Esophagus squamous epithelium (tissue), 5 donors: ENCODE measurements at places on chromosomes 7 and 10.

GRCh38 chr7:16603633-16604032 lies 41.9 kb downstream of the ANKMY2 start:
- no peak for DNase-seq

GRCh38 chr7:117176206-117176605 lies 146.7 kb downstream of the WNT2 start:
- no peak for DNase-seq

GRCh38 chr10:1411956-1412355 lies 325.4 kb downstream of the ADARB2 start:
- no peak for DNase-seq

- DNase-seq: no peak
Measured at GRCh38 chr7:155800741-155801267, 11.5 kb downstream of the SHH start.

DNA sequence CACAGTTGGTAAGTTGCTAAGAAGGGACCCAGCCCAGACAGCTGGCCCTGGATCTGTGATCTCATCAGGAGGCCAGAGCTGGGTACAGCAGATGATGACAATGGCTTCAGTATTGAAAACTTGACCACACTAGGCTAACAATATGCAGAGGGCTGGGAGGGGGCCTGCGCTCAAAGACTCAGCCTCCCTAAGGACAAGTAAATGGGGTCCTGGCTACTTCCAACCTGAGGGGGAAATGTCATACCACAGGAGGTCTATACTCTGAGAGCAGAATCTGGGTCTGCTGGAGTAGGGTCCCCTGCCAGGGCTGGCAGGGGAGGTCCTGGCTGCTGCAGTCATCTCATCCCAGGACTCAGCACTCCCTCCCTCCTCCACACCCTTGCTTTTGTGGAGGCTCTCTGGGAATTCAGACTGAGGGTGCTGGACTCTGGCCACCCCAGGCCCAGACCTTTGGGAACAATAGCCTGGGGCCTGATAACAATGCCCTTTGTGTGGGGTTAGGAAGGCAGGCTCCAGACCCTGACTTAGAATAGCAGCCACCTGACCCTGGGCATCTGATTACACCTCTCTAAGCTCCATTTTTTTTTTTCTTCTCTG lies 1.4 kb downstream of the FXYD4 start:
- no peak for DNase-seq

DNA sequence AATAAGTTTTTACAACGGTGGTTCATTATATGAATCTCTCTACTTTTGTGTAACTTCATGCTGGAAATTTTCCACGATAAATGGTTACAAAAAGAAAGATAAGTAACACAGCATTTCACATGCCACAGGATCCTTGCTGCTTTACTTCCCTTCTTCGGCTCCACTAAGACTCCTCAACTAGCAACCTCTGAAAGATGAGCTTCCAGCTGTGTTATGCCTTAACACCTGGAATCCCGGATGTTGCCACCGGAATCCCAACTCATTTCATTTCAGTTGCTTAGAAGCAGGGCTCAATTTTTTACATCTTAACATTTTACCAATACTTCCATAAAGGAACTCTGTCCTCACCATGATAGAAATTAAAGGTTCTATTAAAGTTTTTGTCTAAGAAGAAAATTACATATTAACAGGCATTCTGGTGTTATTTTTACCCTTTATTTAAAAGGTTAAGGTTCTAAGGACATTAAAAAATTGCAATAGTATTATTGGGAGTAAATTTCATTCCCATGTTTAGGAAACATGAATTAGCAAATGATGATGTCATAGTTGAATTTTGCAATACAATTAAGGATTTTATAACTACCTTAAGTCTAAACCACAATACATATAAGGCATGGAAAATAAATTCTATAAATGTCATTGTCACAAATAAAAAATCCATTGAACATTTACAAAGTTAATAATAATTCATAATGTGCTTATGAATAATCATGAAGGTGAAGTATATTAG lies 57.1 kb upstream of the IL6 start:
- DNase-seq: no peak

DNA sequence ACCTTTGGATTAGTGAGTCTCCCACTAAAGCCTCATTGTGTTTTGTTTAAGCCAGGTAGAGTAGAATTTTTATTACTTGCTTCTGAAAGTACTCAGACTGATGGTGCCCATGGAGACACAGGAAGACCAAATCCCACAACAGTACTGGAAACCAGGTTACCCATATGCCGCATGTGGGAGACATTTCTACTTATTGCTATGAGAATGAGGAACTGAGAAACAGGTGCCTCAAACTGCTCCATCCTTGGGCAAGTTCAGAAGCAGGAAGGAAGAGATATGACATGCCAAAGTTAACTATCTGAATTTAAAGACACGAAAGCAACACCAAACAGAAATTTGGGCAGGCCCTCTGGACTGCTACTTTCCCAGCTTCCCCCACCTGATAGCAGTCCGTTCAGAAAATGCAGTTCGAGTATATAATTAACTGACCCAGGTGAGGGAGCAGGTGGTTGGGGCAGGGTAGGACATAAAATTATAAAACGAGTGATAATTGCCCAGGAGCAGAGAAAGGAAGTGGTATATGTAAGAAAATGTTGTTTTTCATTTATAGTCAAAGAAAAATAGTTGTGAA lies 382.3 kb upstream of the MTPN start:
- no peak for DNase-seq

DNA sequence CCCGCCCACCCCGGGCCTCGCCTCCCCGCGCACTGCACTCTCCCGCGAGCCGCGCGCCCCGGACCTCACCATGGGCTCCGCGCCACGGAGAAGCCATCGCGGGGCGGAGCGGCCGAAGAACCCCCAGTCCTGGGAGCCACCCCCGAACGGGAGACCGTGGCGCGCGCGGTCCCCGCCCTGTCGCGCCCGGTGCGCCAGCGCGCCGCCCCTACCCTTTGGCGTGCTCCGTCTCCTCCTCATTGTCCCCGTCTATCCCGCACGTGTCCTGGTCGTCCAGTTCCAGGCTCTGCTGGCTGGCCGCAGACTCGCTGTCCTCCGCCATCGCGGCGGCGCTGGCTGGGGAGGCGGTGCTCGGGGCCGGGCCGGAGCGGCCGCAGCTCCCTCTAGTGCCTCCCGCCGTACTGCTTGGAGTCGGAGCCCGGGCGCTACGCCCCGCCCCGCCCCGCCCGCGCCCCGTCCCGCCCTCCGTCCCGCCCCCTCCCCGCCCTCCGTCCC lies at the start of gene NMT2:
TSS of gene NMT2 (minus strand) at position 403 of the 495 bp plus-strand sequence. CDS start at position 322, 81 bp downstream.
- peak; percentile 60 for DNase-seq

DNA sequence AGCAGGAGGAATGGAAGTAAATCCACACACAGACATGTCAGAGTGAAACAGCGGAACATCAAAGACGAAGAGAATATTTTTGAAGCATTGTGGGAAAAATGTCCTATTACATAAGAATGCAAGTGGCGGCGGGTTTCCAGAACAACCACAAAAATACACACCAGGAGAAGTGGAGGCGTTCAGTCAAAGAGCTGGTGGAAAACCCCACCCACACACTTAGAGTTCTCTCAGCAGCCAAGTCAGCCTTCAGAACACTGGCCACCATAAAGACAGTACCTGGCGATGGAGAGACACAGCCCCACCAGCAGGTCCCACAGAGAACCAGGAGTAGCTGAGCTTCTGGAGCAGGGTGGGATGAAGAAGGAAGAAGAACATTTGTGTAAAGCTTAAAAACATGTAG lies 23.7 kb downstream of the NKX6-2 start:
- no peak for DNase-seq

DNA sequence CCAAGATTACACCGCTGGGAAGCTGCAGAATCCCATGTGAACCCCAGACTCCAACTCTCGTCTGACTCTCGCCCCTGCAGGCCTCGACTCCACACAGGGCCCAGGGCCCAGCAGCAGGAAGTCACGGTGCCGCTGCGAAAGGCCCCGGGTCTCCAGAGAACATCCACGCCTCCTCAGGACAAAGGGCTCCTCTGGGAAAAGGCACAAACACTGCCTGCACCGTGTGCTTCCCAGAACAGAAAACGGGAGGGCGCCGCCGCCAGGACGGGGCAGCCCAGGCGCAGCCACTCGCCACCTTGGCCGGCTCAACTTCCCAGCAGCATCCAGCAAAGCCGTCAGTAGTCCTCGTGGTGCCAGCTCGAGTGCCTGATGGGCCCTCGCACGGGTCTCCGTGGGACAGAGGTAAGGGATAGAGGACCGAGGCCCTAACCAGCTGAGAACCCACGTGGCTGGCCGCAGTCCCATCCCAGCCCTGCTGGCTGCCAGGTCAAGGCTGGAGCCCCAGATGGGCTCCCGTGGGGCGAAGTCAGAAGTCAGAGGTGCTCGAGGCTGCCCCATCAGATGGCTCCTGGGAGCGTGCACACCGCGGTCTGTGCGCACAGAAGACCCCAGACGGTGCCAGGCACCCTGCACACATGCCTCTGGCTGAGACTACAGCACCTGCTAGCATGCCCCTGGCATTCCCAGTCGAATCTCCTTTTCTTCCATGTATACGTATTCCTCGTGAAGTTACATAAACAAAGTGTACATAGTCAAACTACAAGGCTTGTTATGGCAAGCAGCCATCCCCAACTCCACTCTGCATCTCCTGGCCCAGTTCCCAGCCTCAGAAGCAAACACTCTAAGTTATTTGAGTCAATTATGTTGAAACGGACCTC lies 60.2 kb downstream of the MAD1L1 start:
- no peak for DNase-seq

DNA sequence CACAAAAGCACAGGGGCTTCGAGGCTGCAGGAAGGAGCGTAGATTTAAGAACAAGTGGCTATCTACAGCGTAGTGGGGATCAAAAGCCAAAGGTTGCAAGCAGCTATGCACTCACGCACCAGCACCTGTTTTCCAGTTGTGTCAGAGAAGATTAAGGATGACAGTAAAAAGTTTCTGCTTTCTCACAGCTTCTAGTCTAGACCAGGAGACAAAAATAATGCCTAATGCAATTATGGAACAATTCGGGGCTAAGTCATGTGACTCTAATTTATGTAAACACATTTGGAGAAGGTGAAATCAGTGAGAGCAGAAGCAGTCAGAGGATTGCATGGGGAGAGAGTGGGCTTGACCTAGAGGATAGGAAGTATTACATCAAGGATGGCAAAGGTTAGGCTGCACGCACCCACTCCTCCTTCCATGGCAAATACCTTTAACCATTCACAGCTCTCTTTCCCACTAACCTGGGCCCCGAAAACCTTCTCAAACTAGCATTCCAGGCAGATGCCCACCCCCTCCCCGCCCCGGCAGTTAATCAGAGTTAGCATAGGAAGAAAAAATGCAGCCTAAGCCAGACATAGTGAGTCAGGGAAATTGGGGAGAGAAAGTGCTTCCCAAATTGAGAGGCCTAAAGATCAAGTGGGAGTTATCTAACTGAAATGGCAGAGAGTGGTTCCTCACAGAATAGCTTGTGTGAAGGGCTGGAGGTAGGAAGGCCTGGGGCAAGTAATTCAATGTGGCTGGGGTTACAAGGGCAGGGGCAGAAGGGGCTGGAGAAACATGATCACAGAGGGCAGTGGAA lies 48.2 kb upstream of the GPAM start:
- no peak for DNase-seq

DNA sequence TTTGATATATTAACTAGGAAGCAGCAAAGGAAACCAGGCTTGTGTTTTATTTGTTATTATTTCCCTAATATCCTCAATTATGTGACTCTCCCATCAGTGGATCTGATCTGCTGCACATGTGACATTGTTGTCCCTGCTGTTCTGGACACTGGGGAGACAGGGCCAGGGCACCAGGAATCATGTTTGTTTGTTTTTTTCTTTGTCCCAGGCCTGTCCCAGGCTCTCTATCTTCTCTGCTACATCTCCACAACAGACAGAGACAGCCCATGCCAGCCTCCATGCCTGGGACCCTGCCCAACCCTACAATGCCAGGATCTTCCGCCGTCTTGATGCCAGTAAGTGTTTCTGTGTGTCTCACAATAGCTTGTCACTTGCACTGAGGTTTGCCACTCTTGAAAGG lies 239.6 kb downstream of the TRIL start:
- no peak for DNase-seq

- DNase-seq: no peak
Measured at GRCh38 chr7:17104419-17104818, 194.0 kb upstream of the AHR start.
